ENCODE measurements at places on chromosomes 3 and 15. TPM values are rescaled to one million over a fixed set of nuclear protein-coding genes. Genes with fewer than 3 reads are reported as not detected.

DNA sequence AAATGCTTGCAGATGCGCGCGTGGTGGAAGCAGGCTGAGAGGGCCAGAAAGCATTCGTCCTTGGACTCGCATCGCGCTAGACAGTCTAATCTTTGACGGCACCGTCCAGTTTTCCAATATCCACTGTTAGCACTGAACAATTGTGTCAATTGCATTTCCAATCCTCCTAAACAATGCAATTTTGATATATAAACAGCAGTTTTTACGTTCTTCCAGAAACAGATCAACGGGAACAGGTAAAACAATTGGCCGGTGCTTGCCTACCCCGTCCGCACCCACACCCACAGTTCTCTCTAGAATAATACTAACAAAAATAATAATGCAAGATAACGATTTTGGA lies 17.2 kb downstream of the CPN2 start:
- no peaks in the 10 kb centered on the region for H3K4me1 ChIP-seq
- no peaks in the 10 kb centered on the region for H3K36me3 ChIP-seq
- no peak overlapping the region for H3K27ac ChIP-seq
- no peak for DNase-seq
- H3K4me3 ChIP-seq: peak overlapping the region; percentile 38
- peaks cover 13% of the 10 kb centered on the region for H3K27me3 ChIP-seq

The C3orf20 gene
- not detected for total RNA-seq

GRCh38 chr3:153266619-153267018 lies 104.6 kb downstream of the RAP2B start:
- no peaks in the 10 kb centered on the region for H3K36me3 ChIP-seq
- no peak overlapping the region for H3K27ac ChIP-seq
- no peaks in the 10 kb centered on the region for H3K4me1 ChIP-seq
- no peak overlapping the region for H3K4me3 ChIP-seq

GRCh38 chr3:9196020-9196419 lies 53.4 kb downstream of the SRGAP3 start:
- no peaks in the 10 kb centered on the region for H3K27me3 ChIP-seq
- no peak overlapping the region for H3K27ac ChIP-seq
- H3K4me3 ChIP-seq: no peak overlapping the region
- H3K36me3 ChIP-seq: no peaks in the 10 kb centered on the region
- no peaks in the 10 kb centered on the region for H3K4me1 ChIP-seq

- no peak for DNase-seq
- H3K36me3 ChIP-seq: no peaks in the 10 kb centered on the region
- no peaks in the 10 kb centered on the region for H3K4me1 ChIP-seq
- no peak overlapping the region for H3K4me3 ChIP-seq
Observed at GRCh38 chr3:138195481-138195880, 8.4 kb downstream of the ARMC8 start.

GRCh38 chr3:12695916-12696315 lies 32.0 kb upstream of the RAF1 start:
- H3K4me3 ChIP-seq: no peak overlapping the region
- no peaks in the 10 kb centered on the region for H3K36me3 ChIP-seq
- no peak for DNase-seq

GRCh38 chr3:164458986-164459385 lies 619.3 kb downstream of the SI start:
- no peaks in the 10 kb centered on the region for H3K4me1 ChIP-seq
- H3K4me3 ChIP-seq: no peak overlapping the region
- no peak for DNase-seq
- H3K36me3 ChIP-seq: no peaks in the 10 kb centered on the region
- no peaks in the 10 kb centered on the region for H3K27me3 ChIP-seq
- H3K27ac ChIP-seq: no peak overlapping the region

- DNase-seq: no peak
- H3K36me3 ChIP-seq: no peaks in the 10 kb centered on the region
- no peaks in the 10 kb centered on the region for H3K4me1 ChIP-seq
- H3K27me3 ChIP-seq: no peaks in the 10 kb centered on the region
- no peak overlapping the region for H3K27ac ChIP-seq
- no peak overlapping the region for H3K4me3 ChIP-seq
Observed at GRCh38 chr3:21392526-21392925, 358.5 kb downstream of the ZNF385D start.

The ZIC1 gene
- not detected for total RNA-seq

The MEX3B gene
- total RNA-seq: 1.4 TPM

The FBXW12 gene
- total RNA-seq: not detected

The GOLGA8T gene
- not detected for total RNA-seq

- no peak overlapping the region for H3K27ac ChIP-seq
- peaks cover 14% of the 10 kb centered on the region for H3K4me1 ChIP-seq
- no peak for DNase-seq
- H3K4me3 ChIP-seq: no peak overlapping the region
- no peaks in the 10 kb centered on the region for H3K27me3 ChIP-seq
- H3K36me3 ChIP-seq: no peaks in the 10 kb centered on the region
Observed at GRCh38 chr3:14841836-14842235, 23.1 kb downstream of the FGD5 start.

DNA sequence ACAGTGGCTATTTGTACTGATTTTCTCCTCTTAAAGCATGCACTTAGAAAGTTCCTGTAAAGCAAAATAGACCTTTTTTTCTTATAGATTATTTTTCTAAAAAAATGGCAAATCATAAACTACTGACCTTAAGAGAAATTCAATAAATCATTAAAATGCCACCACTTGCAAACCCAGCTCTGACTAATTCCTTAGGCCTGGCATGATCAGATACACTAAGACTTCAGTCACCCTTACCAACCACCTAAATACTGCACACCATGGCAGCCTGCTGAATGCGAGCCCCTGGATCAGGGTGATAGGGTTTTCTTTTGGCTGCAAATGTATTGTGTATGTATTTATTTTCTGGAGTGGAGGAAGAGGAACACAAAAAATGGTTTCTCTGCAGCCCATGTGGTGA lies 370.6 kb upstream of the TBL1XR1 start:
- no peaks in the 10 kb centered on the region for H3K27me3 ChIP-seq
- no peaks in the 10 kb centered on the region for H3K36me3 ChIP-seq
- H3K4me3 ChIP-seq: no peak overlapping the region
- no peak overlapping the region for H3K27ac ChIP-seq

Data from tibial nerve (tissue), 4 donors.